Stomach (tissue), 19 donors: ENCODE measurements at places on chromosomes 13 and 19.
A peak's percentile ranks its signal among the peaks of the same experiment; 100 is the strongest.

DNA sequence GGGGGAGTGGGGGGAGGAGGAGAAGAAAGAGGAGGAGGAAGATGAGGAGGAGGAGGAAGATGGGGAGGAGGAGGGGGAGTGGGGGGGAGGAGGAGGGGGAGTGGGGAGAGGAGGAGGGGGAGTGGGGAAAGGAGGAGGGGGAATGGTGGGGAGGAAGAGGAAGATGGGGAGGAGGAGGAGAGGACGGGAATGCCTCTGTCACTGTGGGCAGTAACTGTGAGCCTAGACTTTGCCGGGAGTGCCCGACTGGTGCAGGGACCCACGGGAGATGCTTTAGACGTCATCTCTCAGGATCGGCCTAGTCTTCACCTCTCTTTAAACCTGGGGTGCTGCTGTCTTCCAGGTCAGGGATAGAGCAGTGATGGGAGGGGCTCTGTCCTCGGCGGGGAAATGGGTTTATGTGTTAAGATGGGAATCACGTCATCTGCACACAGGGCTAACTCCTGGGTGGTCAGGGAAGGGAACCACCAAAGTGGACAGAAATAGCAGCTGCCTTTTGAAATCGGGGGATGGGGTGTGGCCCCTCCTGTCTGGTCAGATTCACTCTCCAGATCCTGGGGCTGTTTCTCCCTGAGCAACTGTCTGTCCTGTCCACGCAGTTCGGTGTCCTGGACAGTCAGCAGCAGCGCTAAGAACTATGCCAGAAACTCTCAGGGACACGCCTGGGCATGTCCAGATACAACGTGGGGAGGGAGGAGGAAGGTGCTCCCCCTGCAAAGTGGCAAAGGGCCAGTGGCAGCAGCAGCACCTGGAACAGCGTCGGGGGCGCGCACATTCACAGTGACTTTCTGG is 26.9 kb downstream of the GAS6 start:
- DNase-seq, result peak; percentile 56

- DNase-seq, result peak; percentile 76
Observed at GRCh38 chr13:106521095-106521799, 14.2 kb downstream of the EFNB2 start.

- DNase-seq, result no peak
Observed at GRCh38 chr13:108961542-108962125, 332.2 kb downstream of the MYO16 start.

- no peak for DNase-seq
Observed at GRCh38 chr19:3132971-3133792, 2.7 kb upstream of the GNA15 start.

- no peak for DNase-seq
Observed at GRCh38 chr13:110571896-110572777, 10.6 kb upstream of the RAB20 start.

- DNase-seq, result no peak
Observed at GRCh38 chr13:49450105-49450819, 6.2 kb downstream of the SETDB2 start.

- DNase-seq, result no peak
Observed at GRCh38 chr13:80441968-80442367, 101.0 kb upstream of the SPRY2 start.

GRCh38 chr19:8673276-8673891 is 25.2 kb downstream of the ACTL9 start:
- no peak for DNase-seq
